ENCODE measurements at places on chromosomes 12 and 14. TPM values are rescaled to one million over a fixed set of nuclear protein-coding genes. Genes with fewer than 3 reads are reported as not detected.

Gene TCL1A
- not detected for total RNA-seq

Gene DPPA3
- not detected for total RNA-seq

Gene MIP
- total RNA-seq, result not detected

Gene KLRC2
- not detected for total RNA-seq

Gene LTA4H
- 91.2 TPM for total RNA-seq

Gene C12orf54
- total RNA-seq, result not detected

Gene ISCA2
- total RNA-seq, result 15.9 TPM

Gene HOXC10
- total RNA-seq, result not detected

Gene KRT6B
- total RNA-seq, result not detected

Gene PTGR2
- total RNA-seq, result 1.9 TPM

Gene ERH
- 178 TPM for total RNA-seq

Gene MYL6B
- 81.5 TPM for total RNA-seq

Gene TAS2R19
- 4.0 TPM for total RNA-seq

Gene RILPL2
- 7.1 TPM for total RNA-seq

Gene SRGAP1
- total RNA-seq, result 4.0 TPM

Gene KIF5A
- total RNA-seq, result under 0.01 TPM

Gene ISCU
- 117 TPM for total RNA-seq

Gene BICDL1
- not detected for total RNA-seq

Gene FLRT2
- total RNA-seq, result 3.3 TPM

Gene WNT5B
- 0.46 TPM for total RNA-seq

Gene GLIPR1L1
- not detected for total RNA-seq

Gene KCNA1
- total RNA-seq, result not detected

Gene P2RX7
- 0.65 TPM for total RNA-seq

Gene BDKRB1
- 0.30 TPM for total RNA-seq

Gene SYNE3
- total RNA-seq, result 10.8 TPM

Gene DACT1
- 0.46 TPM for total RNA-seq

Gene SRRM4
- not detected for total RNA-seq

Gene GPX2
- not detected for total RNA-seq

Gene EML1
- total RNA-seq, result 66.9 TPM

Gene PMCH
- total RNA-seq, result 0.61 TPM

Gene PZP
- 0.97 TPM for total RNA-seq

Gene NELL2
- total RNA-seq, result under 0.01 TPM

Gene GSG1
- not detected for total RNA-seq

Gene KCNK13
- total RNA-seq, result not detected

Gene FAM222A
- 0.32 TPM for total RNA-seq

Gene BICD1
- total RNA-seq, result 8.1 TPM

Gene TMEM119
- total RNA-seq, result 0.32 TPM

Gene LMNTD1
- not detected for total RNA-seq

Gene KCNJ8
- 0.15 TPM for total RNA-seq

Gene PLA2G1B
- not detected for total RNA-seq

Gene CACNA1C
- total RNA-seq, result not detected

Gene C12orf56
- total RNA-seq, result under 0.01 TPM

Gene PGF
- total RNA-seq, result 378 TPM

Gene SERPINA3
- 0.61 TPM for total RNA-seq

Gene DDX11
- 30.4 TPM for total RNA-seq

Gene ATXN3
- total RNA-seq, result 60.6 TPM

Gene MYH6
- total RNA-seq, result not detected

Gene OTX2
- total RNA-seq, result not detected

Gene LRFN5
- 0.30 TPM for total RNA-seq

Gene FGFR1OP2
- total RNA-seq, result 67.2 TPM

Gene OR4K2
- total RNA-seq, result not detected

Gene ANKRD33
- 0.32 TPM for total RNA-seq

Gene TNFAIP2
- 35.7 TPM for total RNA-seq

Gene DPY19L2
- 1.9 TPM for total RNA-seq

Gene NID2
- 5.5 TPM for total RNA-seq
